Stimulated activated naive CD8-positive, alpha-beta T cell treated with anti-CD3 and anti-CD28 coated beads, Interleukin-15, Interleukin-2, amounts not matched to agents 100 U/mL and 50 U/mL, for 24 hours (primary cell): ENCODE measurements at places on chromosomes 7 and 10.

DNA sequence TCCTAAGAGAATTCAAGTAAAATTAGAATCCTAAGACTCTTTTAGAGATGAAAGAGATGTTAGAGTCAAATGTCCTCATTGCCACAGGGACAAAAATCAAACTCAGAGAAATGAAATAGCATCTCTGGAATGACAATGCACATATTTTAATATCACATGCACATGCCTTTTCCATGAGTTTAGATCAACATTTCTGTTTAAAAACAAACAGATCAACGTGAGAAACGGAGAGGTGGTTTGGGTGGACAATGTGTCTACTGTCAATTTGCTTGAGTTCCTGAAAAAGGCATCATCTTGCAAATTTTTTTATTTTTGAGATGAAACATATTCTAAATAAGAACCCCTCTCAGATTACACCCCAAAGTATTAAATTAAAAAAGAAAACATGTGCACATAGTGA, 130.0 kb downstream of the CHRM2 start:
- no peak for DNase-seq

GRCh38 chr10:12588091-12588860, 238.9 kb downstream of the CAMK1D start:
- no peak for DNase-seq

DNA sequence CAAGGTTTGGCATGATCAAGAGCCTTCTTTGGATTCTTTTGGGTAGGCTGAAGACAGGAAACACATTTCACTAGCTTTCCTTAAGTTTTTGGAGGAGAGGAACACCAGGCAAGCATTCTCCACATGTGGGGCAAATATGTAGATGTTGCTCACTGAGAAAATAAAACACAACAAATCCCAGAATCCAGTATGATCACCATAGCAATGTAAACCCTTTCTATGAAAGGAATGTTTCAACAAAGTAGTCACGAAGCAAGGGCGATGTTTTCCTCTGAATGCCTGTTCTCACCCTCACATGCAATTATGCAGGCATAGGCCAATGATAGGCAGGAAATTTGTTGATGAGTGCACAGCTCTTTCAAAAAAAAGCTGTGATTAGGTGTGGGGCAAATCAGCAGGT, 20.5 kb upstream of the CEP41 start:
- DNase-seq, result no peak

DNA sequence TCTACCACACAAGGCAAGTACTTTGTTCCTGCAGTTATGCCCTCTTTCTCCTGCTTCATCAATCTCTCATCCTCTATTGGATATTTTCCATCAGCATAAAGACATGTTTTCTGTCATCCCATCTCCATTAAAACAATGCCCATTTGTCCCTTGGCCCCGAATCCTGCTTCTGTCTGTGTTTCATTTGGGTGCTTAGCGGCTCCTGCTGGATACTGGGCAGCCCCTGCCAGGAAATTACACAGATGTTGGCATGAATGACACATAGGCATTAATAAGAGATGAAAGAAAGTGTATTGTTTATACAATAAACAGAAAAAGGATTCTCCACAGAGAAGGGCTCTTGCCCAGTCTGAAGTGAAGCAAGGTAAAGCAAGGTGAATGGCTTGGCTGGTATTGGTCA, 765.3 kb downstream of the REEP3 start:
- no peak for DNase-seq

DNA sequence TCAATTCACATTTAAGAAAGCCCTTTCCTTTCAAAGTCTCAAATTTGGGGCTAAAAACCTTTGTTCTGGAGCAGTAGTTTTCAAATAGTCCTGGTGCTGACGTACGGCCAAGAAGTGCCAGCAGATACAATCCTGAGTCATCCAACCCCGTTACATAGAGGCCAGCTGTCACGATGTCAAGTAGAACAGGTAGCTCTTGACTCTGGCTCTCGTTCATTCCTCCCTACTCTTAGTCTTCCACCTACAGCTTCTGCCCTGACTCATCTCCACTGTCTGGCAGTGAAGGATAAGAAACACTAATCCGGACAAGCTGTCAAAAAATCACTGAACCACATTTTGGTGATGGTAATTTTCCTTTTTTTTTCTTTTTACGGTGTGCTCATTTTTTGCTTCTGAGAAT, 132.4 kb upstream of the PTN start:
- DNase-seq, result no peak

DNA sequence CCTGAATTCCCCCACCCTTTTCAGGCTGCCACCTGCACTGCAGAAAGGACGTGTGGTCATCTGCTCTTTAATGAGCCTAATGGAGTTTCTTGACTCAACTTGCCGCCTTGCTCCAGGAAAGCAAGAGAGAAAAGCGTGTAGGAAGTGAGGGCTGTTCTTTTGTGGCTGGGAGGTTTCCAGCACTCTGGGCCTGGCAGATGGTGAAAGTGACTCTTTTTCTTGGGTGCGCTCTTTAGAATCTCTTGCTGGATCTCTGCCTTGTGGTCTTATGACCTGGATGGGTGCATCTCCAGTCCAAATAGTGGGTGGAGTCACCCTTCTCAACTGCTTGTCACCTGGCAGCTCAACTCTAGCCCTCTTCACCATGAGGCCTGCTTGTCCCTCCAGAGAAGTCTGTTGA, 244.0 kb downstream of the SORCS1 start:
- no peak for DNase-seq

DNA sequence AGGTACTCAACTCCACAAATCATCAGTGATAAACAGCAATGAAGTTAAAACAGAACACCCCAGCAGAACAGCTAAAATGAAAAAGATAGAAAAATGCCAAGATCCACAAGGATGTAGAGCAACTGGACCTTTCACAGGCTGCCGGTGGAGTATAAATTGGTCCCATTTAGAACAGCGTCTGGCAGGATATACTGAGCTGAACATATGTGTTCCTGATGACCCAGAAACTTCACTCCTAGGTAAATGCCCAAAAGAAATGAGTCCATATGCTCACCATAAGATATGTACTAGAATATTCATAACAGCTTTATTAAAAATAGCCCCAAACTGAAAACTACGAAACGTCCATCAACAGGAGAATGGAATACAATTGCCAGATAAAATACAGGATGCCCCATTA, 102.4 kb downstream of the OAT start:
- DNase-seq, result no peak

DNA sequence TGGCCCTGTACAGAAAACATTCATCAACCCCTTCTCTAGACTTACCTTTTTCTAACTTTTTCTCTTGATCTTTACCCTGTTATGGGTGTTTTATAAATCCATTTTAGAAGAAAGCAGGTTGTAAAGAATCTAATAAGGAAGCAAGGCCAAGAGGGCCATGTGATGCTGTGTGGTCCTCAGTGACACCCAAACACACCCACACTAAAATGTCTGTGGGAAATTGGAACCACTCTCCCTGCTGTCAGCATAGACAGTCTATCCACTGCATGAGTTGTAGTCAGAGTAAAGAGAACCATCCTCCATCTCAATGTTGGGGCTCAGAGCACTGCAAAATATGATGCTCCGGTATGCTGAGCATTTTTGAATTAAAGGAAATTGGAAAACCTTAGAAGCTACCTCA, 235.5 kb downstream of the SKIDA1 start:
- no peak for DNase-seq

- DNase-seq, result no peak
These were observed 110.3 kb upstream of the STEAP1B start for GRCh38 chr7:22610263-22610662.

GRCh38 chr7:41965951-41966505, 263.1 kb upstream of the INHBA start:
- no peak for DNase-seq

- no peak for DNase-seq
These were observed 217.2 kb upstream of the HDAC9 start for GRCh38 chr7:18278316-18278715.

GRCh38 chr7:72234086-72234485, 178.1 kb downstream of the CALN1 start:
- no peak for DNase-seq
